ENCODE measurements at places on chromosomes 6 and 20.

DNA sequence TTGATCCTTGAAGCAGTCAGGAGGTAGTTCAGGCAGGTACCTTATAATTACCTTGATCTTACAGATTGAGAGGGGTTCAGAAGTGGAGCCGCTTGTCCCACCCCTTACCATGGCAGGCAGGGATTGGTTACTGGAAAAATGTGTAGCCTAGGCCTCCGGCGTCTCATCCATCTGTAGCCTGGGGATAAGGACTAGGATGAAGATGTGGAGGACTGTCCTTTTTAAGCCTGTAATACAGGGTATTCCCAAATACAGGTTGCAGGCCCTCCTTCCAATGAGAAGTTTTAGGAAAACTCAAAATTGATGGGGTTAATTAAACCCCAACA is 2.8 kb downstream of the HMGA1 start:
- no peak for DNase-seq

GRCh38 chr20:20993372-20993771 is 112.8 kb downstream of the LINC00237 start:
- no peak for DNase-seq

- DNase-seq = no peak
These were observed 191.4 kb upstream of the PLN start for GRCh38 chr6:118356686-118357085.

- no peak for DNase-seq
These were observed 2.1 kb upstream of the ZBTB12 start for GRCh38 chr6:31903957-31904356.

DNA sequence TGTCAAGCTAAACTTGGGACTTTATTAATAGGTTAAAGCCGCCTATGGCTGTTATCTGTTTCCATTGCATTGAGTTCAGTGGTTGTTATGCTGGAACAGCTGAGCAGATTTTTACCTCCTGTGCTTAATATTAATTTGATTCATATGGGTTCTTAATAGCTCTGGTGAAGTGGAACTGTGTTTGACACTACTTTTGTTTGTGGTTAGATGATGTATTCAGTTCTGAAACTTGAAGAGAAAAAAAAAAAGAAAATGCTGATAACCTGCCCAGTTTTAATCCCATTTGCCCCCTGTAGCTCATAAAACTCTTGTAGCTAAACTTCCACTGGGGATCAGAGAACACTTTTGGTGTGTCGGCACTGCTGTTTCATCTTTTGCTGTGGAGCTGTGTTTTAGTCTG is 117.8 kb downstream of the ZDHHC14 start:
- DNase-seq = no peak

DNA sequence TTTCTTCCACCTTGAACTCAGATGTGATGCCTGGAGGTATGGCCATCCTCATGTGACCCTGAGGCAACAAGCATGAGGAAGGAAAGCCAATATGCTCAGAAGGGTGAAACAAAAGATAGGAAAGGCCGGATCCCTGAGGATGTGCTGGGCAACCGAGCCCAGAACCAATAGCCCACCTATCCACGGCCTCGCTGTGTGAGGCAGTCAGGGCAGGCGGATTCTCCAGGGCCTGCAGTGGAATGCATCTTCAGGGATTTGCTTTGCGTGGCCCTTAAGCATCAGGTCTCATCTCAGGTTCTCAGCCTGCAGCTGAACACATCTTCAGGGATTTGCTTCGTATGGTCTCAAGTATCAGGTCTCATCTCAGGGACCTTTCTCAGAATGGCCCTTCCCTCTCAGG is 139.8 kb downstream of the ANKRD60 start:
- DNase-seq = no peak

- no peak for DNase-seq
These were observed 113.6 kb downstream of the CD24 start for GRCh38 chr6:106860940-106861339.

Measured in right renal pelvis (tissue), 4 donors.